ENCODE measurements at places on chromosomes 16 and 17.
A peak's percentile ranks its signal among the peaks of the same experiment; 100 is the strongest.

DNA sequence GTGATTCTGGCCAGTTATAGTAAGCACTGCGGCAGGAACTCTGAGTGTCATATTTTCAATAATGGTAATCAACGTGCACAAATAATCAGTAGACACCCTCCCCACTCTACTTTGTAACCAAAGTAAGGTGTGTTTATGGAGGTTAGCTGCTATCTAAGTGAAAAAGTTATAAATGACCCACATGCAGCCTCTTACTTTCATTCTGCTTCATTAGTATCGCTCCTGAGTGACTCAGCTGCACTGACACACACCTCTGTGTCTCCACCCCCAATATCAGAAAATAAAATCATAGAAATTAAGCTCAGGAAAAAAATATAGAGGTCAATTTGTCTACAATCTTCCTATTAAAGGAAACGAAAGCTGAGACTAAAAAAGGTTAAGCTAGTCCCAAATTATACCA is 64.1 kb upstream of the TRAP1 start:
- peaks cover 3% of the 10 kb centered on the region for H3K4me1 ChIP-seq
- H3K27ac ChIP-seq = no peak overlapping the region
- DNase-seq = no peak
- no peaks in the 10 kb centered on the region for H3K27me3 ChIP-seq
- H3K4me3 ChIP-seq = no peak overlapping the region

- peak; percentile 66 for DNase-seq
- H3K27ac ChIP-seq = peak overlapping the region; percentile 87
- peak overlapping the region; percentile 79 for H3K4me3 ChIP-seq
- no peaks in the 10 kb centered on the region for H3K27me3 ChIP-seq
- H3K36me3 ChIP-seq = peaks cover 39% of the 10 kb centered on the region
- peaks cover 28% of the 10 kb centered on the region for H3K4me1 ChIP-seq
These were observed 489 bp downstream of the ZC3H18 start for GRCh38 chr16:88570691-88571092.

DNA sequence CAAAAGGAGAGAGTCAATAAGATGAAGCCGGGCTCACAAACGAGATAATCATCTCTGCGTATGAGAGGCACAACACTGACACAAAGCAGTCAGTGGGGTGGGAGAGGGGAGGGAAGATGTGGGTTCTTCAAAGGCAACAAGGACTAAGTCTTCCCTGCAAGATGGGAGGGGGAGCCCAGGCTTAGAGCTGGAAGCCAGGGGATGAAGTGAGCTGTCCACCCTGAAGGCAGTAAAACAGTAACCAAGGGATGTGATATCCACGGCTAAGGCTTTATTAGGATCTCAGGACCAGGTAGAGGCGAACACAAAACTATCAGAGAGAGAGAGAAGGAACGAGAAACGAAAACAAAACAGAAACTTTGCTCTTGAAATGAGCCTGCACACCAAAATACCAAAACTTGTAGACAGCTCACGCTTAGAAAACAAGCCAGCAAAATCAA is 115.9 kb downstream of the DYNLRB2 start:
- DNase-seq = no peak
- H3K27ac ChIP-seq = no peak overlapping the region
- H3K4me1 ChIP-seq = no peaks in the 10 kb centered on the region
- peaks cover 13% of the 10 kb centered on the region for H3K27me3 ChIP-seq
- H3K36me3 ChIP-seq = no peaks in the 10 kb centered on the region
- no peak overlapping the region for H3K4me3 ChIP-seq

- H3K27ac ChIP-seq = no peak overlapping the region
- H3K36me3 ChIP-seq = no peaks in the 10 kb centered on the region
- H3K4me1 ChIP-seq = peaks cover 19% of the 10 kb centered on the region
- H3K27me3 ChIP-seq = peaks cover 72% of the 10 kb centered on the region
- no peak overlapping the region for H3K4me3 ChIP-seq
These were observed 352.5 kb downstream of the FOXL1 start for GRCh38 chr16:86930663-86931373.

- H3K4me1 ChIP-seq = peaks cover 10% of the 10 kb centered on the region
- no peak for DNase-seq
- no peaks in the 10 kb centered on the region for H3K27me3 ChIP-seq
- no peak overlapping the region for H3K4me3 ChIP-seq
- H3K36me3 ChIP-seq = no peaks in the 10 kb centered on the region
- H3K27ac ChIP-seq = no peak overlapping the region
These were observed 23.1 kb downstream of the CREBBP start for GRCh38 chr16:3857189-3858043.

GRCh38 chr16:8952281-8952751 is 11.4 kb downstream of the USP7 start:
- no peaks in the 10 kb centered on the region for H3K36me3 ChIP-seq
- H3K27me3 ChIP-seq = no peaks in the 10 kb centered on the region
- no peak overlapping the region for H3K4me3 ChIP-seq
- H3K4me1 ChIP-seq = peaks cover 21% of the 10 kb centered on the region

DNA sequence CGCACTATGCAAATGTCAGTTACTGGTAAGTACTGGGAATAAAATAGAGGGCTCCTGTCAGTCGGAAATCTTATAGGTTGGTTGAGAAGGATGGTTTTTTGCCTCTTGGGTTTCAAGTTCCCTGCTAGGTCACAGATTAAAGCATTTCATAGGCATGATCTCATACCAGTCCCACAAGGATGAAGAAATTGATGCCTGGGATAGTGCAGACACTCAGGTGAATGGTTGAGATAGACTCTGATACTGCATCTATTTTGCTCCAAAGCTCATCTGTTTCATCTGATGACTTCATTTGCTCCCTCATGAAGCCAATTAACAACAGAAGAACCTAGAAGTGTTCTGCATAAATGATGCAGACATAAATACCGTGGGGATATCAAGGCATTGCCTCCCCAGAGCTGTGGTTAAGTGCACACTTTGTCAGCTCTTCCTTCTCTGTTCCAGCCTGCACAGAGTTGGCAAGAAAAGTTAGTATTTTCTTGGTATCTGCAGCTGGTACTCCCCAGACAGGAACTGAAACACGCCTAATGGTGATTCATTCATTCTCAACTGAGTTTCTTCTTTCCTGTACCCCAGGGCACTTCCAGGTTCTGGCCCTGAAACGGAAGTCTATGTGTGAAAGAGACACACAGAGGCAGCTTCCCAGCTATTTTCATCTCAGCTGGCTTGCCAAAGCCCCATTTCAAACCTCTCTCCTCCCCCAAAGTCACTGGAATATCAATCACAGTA is 418.3 kb upstream of the SALL1 start:
- no peaks in the 10 kb centered on the region for H3K4me1 ChIP-seq
- no peak overlapping the region for H3K4me3 ChIP-seq
- no peaks in the 10 kb centered on the region for H3K36me3 ChIP-seq
- no peak overlapping the region for H3K27ac ChIP-seq
- H3K27me3 ChIP-seq = no peaks in the 10 kb centered on the region

GRCh38 chr16:49055824-49056545 is 225.7 kb downstream of the CBLN1 start:
- no peak overlapping the region for H3K27ac ChIP-seq
- H3K36me3 ChIP-seq = no peaks in the 10 kb centered on the region
- H3K4me1 ChIP-seq = no peaks in the 10 kb centered on the region
- DNase-seq = no peak

DNA sequence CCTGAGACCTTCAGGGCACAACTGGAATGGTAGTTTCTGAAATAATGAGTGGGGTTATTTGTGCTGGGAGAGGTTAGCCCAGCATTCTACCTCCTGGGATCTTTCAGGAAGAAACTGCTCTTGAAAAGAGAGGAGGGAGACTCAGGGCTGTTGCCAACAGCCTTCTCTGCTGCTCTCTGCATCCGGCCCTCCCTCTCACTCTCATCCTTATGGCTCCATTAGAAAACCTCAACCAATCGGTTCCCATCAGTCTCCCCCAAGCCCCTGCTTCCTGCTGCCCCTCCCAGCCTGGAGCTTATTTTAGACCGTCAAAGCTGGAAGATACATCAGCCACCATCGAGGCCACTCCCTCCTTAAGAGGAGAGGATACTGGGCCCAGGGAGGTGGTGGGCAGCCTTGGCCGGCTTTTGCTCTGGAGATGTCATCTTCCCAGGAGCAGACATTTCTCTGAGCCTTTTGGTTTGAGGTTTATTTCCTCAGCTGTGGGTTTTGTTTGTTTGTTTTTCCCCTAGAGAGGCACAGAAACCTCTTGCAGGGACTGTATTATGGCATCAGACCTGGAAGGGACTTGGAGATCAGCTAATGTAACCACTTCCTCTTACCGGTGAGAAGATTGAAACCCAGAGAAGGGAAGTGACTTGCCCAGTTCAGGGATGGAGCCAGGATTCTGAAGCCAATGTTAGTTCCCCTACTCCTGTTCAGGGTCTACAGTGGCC is 2.7 kb downstream of the MPRIP start:
- H3K4me3 ChIP-seq = no peak overlapping the region
- H3K27me3 ChIP-seq = no peaks in the 10 kb centered on the region
- no peak overlapping the region for H3K27ac ChIP-seq
- DNase-seq = no peak

GRCh38 chr17:8225813-8226535 is 15.6 kb upstream of the AURKB start:
- peaks cover 20% of the 10 kb centered on the region for H3K4me1 ChIP-seq
- DNase-seq = peak; percentile 85
- H3K36me3 ChIP-seq = peaks cover 40% of the 10 kb centered on the region
- peak overlapping the region; percentile 81 for H3K27ac ChIP-seq

DNA sequence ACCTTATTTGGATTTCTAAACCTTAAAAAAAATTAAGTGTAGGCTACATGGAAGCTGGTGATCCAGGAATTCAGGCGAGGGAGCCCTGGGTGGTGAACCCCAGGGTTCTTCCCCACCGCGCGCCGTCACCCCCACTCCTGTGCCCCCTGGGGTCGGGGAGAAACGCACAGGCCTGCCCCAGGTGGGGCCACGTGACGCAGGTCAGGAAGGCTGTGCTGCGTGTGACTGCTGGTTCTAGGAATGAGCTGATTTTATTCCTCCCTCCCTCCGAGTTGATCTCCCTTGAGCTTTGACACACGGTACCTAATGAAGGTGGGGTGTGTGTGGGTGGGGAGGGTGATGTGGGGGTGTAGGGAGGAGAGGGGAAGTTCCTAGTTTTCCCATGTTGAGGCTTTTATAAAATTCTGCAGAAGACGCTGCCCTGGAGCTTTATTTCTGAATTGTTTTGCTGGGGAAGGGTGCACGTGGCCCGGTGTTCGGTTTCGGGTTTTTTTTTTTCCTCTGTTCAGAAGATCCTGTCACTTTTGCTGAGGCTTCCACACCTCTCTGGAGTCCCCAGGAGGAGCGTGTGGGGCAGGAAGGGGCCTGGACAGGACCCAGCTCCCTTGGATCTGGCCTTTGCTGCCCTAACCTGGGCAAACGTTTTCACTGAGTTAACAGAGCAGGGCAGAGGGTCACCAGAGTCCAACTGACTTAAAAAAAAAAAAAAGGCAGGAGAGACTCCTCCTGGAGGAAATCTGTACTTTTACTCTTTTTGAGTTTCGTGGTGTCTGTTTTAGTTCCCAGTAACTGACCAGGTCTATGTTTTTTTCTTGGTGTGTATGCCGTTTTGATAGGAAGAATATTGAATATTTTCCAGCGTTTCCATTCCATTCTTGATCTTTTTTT is 55.8 kb upstream of the GSE1 start:
- DNase-seq = peak; percentile 93
- H3K27me3 ChIP-seq = no peaks in the 10 kb centered on the region
- peak overlapping the region; percentile 92 for H3K4me3 ChIP-seq
- H3K27ac ChIP-seq = peak overlapping the region; percentile 97
- peaks cover 34% of the 10 kb centered on the region for H3K36me3 ChIP-seq
- H3K4me1 ChIP-seq = peaks cover 54% of the 10 kb centered on the region

- H3K4me3 ChIP-seq = no peak overlapping the region
- no peak overlapping the region for H3K27ac ChIP-seq
- peaks cover 23% of the 10 kb centered on the region for H3K27me3 ChIP-seq
- DNase-seq = no peak
- no peaks in the 10 kb centered on the region for H3K4me1 ChIP-seq
These were observed 220.0 kb downstream of the NTN1 start for GRCh38 chr17:9241371-9241712.

DNA sequence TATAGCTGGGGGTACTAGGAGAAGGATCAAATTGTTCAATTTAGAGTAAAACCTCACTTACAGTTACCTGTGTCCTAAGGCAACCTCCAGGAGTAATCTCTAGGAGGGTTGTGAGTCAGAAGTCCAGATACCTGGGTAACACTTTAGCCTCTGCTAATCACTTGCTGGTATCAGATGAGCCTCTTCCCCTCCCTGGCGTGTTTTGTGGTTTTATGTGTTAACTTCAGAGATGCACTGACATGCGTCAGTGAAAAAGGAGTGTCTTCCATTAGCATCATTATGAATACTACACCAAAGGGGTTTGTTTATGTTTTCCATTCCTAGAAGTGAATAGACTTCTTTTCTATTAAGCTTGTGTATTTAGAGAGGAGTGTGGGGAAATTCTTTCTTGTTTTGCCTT is 208.2 kb downstream of the FTO start:
- no peak overlapping the region for H3K27ac ChIP-seq
- H3K27me3 ChIP-seq = no peaks in the 10 kb centered on the region
- DNase-seq = no peak

DNA sequence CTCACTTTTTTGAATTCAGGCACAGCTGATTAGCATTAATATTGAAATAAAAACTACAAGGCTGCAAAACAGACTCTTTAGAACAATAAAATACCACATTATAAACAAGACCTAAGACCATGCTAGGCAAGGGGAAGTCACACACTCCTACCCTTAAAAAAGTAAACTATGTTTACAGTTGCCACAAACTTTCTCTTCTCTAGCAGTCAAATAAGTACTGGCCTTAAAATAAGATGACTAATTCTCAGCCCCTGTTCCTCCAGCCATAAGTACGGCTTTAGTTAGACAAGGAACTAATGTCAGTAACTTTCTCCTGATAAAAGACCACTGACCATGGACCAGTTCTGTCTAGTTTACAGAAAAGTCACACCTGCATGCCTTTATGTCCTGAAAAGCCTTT is 19.5 kb upstream of the CPHXL start:
- H3K27me3 ChIP-seq = no peaks in the 10 kb centered on the region
- H3K27ac ChIP-seq = no peak overlapping the region
- H3K4me1 ChIP-seq = no peaks in the 10 kb centered on the region

DNA sequence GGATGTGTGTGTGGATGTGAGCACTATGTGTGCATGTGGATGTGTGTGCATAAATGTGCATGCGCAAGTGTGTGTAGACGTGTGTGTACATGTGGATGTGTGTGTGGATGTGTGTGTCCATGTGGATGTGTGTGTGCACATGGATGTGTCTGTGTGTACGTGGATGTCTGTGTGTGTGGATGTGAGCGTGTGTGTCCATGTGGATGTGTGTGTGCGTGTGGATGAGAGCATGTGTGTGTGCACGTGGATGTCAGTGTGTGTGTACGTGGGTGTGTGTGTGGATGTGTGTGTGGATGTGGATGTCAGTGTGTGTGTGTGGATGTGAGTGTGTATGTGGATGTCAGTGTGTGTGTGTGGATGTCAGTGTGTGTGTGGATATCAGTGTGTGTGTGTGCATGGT is 63.6 kb upstream of the DOC2B start:
- peaks cover 16% of the 10 kb centered on the region for H3K27me3 ChIP-seq
- no peak for DNase-seq
- H3K4me3 ChIP-seq = no peak overlapping the region
- no peak overlapping the region for H3K27ac ChIP-seq
- no peaks in the 10 kb centered on the region for H3K4me1 ChIP-seq
- H3K36me3 ChIP-seq = no peaks in the 10 kb centered on the region
